CD4-positive, alpha-beta T cell treated with Interleukin-4 for 1 hour (primary cell): ENCODE measurements at places on chromosomes 4 and X.

GRCh38 chrX:96449896-96450295, 234.7 kb upstream of the DIAPH2 start:
- DNase-seq = no peak

DNA sequence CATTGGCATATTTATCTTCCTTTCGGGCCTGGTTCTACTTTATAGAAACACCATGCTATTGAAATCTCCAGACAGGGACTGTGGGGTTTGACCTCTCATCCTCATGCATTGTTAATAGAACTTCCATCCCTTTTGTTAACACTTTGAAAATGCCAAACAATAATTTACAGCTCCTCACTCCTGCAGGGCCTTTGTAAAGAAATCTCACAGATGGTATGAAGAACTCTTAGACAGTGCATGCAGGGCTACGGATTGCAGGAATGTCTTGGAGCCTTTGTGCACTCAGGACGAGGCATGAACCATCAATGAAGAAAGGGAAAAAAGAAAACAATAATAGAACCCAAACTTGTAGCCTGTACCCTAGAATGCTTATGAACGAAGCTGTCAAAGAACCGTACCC, 92.8 kb upstream of the TMEM47 start:
- DNase-seq = no peak

DNA sequence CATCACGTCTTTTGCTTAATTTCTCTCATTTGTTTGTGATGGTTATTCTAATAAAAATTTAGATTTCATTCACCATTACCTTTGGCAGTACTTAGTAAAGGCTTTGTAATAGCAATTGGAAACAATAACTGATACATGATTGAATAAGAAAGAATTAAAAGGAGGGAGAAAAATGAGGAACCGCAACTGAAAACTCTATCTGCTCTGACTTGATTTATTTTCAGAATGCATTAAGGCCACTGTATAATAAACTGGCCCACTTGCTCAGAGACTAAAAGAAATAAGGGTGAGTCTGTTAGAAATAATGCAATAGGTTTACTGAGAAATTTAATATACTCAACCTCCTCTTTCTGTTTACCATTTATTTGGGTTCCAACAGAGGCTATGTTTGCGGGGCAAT, 351.5 kb downstream of the TMA16 start:
- no peak for DNase-seq

- DNase-seq = no peak
Observed at GRCh38 chr4:182404376-182404775, 161.2 kb downstream of the TENM3 start.

- no peak for DNase-seq
Observed at GRCh38 chr4:2691313-2691712, 64.8 kb downstream of the TNIP2 start.

DNA sequence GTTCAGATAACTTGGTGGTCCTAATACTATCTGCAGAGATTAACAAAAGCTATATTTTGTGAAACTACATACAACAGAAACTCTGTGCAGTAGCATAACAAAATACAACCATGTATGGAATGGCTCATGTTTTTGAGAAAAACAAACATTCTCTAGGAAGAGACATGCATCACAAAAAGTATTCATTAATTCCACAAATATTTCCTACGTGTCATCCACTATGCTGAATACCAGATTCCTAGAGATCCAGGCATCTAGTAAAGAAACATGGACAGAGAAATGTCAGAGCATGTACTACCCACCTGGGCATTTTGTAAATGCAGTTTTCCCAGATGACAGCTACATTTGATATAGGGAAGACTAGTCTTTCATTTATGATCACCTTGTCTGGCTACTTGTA, 248.1 kb downstream of the OPHN1 start:
- no peak for DNase-seq

DNA sequence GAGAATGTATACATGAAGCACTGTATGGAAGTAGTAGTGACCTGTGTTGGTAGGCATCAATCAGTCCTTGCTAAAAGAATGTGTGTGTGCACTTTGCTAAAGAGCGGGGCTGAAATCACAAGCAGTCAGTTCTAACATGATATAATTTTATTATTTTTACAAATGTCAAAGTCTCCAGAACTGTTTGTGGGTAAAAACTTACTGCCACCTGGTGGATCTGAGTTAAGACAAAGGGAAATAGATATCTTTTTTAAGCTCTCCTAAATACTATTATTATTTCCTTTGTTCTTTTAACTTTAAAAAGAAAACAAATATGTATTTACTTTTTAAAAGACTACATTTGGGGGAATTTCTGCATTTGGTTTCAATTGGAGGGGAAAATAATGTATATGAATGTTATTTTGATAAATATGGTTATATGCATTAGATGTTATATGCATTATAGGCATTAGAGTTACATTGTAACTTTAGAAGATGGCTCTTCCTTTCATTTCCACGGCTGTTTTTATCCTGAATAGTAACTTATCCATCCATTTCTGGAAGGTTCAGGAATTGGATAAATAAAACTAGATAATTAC, 7.8 kb upstream of the CLOCK start:
- DNase-seq = no peak

GRCh38 chr4:77852892-77853495, 9.6 kb upstream of the MRPL1 start:
- DNase-seq = peak; percentile 86

DNA sequence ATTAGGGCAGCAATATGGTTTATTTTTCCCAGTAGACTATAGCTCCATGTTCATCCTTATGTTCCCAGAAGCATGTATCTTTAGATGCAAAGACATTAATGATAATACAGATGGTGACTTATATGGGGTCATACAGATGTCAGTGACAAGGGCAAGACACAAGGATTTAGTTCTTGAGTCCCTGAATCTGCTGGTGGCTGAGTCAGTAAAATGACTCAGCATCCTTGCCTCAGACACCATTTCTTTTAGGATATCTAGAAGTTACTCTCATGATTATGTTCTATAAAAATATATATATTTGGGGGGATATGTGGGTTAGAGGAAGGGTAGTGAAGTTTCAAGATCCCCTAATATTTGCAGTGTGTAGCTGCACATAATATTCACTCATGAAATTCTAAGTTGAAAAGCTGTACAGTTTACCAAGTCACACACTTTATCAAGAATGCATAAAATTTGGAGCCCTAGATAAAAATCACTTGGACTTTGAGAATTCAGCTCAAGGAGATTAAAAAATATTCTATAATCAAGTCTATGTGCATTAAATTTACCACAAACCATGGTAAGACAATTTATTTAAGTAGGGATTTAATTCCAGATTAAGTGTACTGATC, 101.9 kb downstream of the LNX1 start:
- DNase-seq = no peak

GRCh38 chr4:75686346-75686745, 13.1 kb upstream of the G3BP2 start:
- DNase-seq = peak; percentile 20

- DNase-seq = no peak
Observed at GRCh38 chr4:186202490-186203140, 11.2 kb downstream of the CYP4V2 start.

GRCh38 chrX:107522901-107523300, 73.4 kb downstream of the FRMPD3 start:
- DNase-seq = no peak

DNA sequence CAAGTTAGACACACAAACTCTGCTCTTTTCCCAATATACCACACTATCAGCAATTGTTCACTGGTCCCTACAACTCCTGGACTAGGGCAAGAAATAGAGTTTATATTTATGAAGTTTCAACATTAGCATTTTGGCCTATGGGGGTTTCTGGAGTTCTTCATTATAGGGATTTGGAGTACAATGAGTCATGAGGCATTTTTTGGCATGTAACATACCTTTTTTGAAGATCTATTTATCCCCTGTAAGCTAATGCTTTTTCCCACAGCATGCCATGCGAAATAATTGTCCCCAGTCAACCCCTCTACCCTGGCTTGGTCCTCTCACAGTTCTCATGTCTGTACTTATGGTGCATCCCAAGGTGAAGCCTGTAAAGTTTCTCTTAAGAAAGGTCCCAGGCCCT, 36.7 kb upstream of the EDA2R start:
- DNase-seq = no peak

DNA sequence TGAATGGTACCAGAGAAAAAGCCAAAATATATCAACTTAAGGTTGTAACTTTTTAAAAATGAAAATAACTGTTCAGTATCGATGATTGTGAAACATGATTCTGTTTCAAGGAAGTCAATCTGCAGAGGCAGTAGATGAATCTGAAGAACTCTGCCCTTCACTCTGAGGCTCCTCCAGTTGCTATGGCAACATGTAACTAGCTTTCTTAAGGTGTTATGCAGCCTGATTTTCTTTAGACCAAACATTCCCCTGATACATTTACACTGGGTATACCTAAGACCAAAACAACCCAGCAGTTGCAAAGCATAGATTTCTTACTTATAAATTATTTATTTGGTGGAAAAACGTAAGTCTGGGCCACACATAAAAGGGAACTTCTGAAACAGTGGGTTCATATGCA, 133.6 kb upstream of the RASGEF1B start:
- peak; percentile 40 for DNase-seq

GRCh38 chrX:150856785-150857184, 41.7 kb downstream of the CD99L2 start:
- DNase-seq = no peak

DNA sequence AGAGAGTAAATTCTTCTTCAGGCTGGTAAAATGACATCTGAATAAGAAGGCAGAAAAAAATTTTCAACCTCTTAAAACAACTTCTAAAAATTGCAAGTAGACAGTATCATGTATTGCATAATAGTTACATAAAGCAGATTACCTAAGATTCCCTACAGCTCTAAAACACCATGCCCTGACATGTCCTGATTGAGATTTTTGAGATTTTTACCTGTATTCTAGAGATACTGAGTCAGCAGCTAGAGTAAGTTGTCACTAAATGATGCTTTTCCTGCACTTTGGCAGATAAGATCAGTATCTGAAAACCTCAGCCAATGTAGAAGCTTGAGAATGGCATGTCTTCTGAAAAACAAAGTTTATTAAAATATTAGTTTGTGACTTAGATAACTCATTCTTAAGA, 713.6 kb downstream of the CCSER1 start:
- no peak for DNase-seq

- DNase-seq = no peak
Observed at GRCh38 chrX:151359341-151359740, 37.7 kb upstream of the VMA21 start.

DNA sequence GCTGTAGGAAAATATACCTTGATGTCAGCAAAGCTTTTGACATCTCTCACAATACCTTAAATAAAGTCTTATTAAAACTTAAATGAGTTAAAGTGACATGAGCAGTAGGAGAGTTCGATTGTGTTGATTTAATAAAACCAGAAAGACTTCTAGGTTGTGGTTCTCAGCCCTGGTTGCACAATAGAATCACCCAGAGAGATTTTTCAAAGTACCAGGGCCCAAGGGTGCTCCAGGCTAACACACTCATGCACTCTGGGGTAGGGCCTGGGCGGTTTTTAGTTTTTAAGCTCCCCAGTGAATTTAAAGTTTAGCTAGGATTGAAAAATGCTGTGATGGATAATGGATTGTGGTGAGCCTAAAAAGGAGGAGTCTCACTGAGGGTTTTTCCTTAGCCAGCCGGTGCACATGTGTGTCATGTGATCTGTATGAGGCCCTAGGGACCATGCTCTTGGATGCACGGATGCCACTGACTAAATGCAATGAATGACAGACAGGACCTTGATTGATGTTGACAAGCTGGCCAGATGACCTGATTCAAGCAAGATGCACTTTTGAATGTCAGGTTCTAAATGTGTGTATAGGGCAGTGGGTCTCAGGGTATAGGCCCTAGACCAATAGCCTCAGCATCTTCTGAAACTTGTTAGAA, 185.0 kb downstream of the PTTG2 start:
- DNase-seq = no peak

- DNase-seq = no peak
Observed at GRCh38 chr4:20193141-20193936, 58.4 kb upstream of the SLIT2 start.

DNA sequence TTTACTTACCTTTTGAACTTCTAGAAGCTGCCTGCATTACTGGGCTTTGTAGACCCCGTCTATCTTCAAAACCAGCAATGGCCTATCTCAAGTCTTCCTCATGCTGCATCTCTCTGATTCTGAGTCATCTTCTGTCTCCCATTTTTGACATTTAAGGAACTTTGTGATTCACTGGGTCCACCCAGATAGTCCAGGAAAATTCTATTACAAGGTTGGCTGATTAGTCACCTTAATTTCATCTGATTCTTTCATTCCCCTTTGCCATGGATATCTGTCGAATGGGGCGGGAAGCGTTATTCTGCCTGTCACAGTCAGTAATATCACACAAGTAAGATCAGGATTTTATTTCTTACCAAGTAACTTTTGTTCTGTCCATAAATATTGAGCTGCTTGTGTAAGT, 618.0 kb downstream of the CCSER1 start:
- no peak for DNase-seq

- DNase-seq = no peak
Observed at GRCh38 chrX:140354431-140355120, 150.3 kb downstream of the SOX3 start.

- no peak for DNase-seq
Observed at GRCh38 chr4:171876636-171877035, 63.4 kb downstream of the GALNTL6 start.
